ENCODE measurements at places on chromosomes 7 and 10. TPM values are rescaled to one million over a fixed set of nuclear protein-coding genes. Genes with fewer than 3 reads are reported as not detected.

The ACBD7 gene
- total RNA-seq, result 1.4 TPM

The FHIP2A gene
- 11.4 TPM for total RNA-seq

The TMEM178B gene
- 1.3 TPM for total RNA-seq

The TMEM176A gene
- not detected for total RNA-seq

The NHLRC2 gene
- 8.7 TPM for total RNA-seq

The LIPN gene
- not detected for total RNA-seq

The ZNF117 gene
- 0.32 TPM for total RNA-seq

The VSTM4 gene
- total RNA-seq, result 0.39 TPM

The PNLIPRP1 gene
- not detected for total RNA-seq

The DYDC2 gene
- not detected for total RNA-seq
